ENCODE measurements at places on chromosomes 13 and 19. TPM values are rescaled to one million over a fixed set of nuclear protein-coding genes. Genes with fewer than 3 reads are reported as not detected.

GRCh38 chr13:113901231-113901630, 37.4 kb upstream of the GAS6 start:
- no peak for DNase-seq

DNA sequence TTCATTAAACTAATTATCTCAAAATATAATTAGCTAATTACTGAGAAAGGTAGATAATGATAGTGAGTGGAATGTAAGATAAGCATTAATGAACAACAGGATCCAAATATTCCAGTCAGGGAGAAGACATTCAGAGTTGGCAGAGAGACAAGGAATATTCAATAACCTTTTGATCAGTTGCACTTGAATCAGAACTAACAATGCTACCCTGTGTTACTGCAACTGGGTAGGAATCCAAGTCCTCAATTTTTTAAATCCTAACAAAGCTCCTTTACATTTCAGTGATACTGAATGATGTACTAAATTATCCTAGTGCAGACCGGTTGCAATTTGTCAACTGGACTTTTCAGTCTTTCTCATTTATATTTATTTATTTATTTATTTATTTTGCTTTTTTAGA, 107.1 kb upstream of the MIR17HG start:
- no peak for DNase-seq

DNA sequence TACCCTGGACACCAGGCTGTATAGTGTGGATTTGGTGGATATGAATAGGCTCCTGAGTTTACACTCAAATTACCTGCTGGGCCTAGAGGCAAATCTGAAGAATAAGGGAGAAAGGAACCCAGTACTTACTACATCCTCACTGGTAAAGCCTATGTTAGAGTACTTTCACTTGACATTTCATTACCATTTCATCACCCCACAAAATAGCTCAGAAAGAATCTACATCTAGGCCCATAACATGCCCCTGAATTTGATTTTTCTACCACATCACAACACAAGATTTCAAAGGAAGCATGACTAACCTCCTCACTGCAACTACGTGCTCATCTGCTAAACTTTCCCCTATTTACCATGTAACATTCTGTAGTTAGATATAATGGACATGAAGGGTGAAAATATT, 43.3 kb downstream of the VWA8 start:
- no peak for DNase-seq

GRCh38 chr13:77034881-77035280, 7.9 kb upstream of the FBXL3 start:
- DNase-seq = no peak

DNA sequence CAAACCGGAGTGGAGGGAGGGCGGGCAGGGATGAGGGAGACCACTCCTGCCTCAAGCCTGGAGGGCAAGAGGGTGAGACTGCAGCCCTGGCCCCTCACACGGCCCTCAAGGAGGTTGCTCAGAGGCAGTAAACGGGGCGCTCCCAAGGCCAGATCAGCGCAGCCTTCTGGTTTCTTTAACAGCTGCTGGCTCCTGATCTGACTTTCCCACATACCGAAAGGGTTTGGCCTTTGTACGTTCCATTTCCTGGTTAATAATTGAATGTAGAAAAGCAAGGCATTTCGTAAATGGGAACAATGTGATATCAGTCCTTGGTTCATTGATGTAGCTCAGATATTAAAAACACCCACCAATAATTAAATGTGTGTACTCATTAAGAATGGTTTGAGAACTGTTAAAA, 71.5 kb downstream of the GGACT start:
- no peak for DNase-seq

DNA sequence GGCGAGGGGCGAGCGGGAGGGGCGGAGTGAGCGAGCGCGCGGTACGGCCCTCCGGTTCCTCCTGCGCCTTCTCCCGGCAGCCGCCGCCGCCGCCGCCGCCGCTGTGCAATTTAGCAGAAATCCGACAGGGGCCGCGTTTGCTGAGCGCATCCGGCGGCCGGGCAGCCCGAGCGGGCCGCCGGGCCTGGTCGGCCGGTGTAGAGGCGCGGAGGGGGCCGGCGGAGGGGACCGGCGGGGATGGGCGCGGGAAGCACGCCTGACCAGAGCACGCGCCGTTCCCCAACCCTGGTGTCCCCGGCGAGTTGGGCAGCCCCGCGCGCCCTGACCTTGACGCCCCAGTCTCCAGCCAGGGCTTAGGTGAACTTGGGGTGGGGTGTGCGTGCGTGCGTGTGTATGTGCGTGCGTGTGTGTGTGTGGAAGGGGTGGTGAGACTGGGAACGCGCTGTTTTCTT, 144.5 kb upstream of the ZNF536 start:
- peak; percentile 90 for DNase-seq

GRCh38 chr13:39952249-39953233, 297.1 kb downstream of the COG6 start:
- DNase-seq = no peak

Gene A1BG
- polyA plus RNA-seq = 49.0 TPM

Data from pancreas (tissue), 10 donors.